ENCODE measurements at places on chromosomes 11 and 22.

- no peak for DNase-seq
Measured at GRCh38 chr22:49886346-49887063, 31.7 kb downstream of the ALG12 start.

GRCh38 chr22:46545086-46545792 is 7.8 kb upstream of the CELSR1 start:
- DNase-seq, result no peak

GRCh38 chr11:77882396-77882795 is 61.5 kb downstream of the AAMDC start:
- DNase-seq, result no peak

DNA sequence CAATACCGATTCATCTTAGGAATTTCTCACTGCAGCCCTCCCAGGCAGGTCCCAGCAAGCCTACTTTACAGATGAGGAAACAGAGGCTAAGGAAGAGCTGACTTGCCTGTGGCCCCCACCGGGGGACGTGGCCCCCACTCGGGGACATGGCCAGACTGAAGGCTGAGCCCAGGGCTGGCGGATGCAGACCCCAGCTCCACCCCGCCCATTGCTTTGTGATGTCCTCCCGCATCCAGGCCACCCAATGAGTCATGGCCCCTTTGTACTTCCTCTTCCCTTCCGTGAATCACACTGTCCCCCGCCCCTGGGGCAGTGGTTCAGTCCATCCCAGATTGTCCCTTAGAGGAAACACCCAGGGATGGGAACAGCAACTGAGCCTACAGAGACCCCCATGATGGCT is 116.0 kb upstream of the ANO1 start:
- DNase-seq, result no peak

GRCh38 chr11:19952911-19953310 is 207.4 kb downstream of the DBX1 start:
- DNase-seq, result no peak

GRCh38 chr11:30452114-30452513 is 129.2 kb downstream of the ARL14EP start:
- no peak for DNase-seq

DNA sequence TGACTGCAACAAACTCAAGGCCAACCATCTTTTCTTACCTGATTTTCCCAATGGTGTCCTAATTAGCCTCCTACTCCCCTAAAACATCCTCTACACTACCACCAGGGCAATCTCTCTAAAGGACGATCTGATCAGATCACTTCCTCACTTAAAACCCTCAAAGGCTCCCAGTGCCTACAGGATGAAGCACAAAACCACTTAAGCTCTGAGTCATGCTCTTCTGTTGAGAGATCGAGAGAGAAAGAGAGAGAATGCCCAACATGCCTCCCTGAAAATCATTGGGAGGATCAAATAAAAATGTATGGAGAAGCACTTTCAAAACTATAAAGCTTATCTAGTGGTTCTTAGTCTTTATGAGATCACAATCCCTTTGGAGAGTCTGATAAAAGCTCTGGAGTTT is 171.1 kb downstream of the CADM1 start:
- no peak for DNase-seq

DNA sequence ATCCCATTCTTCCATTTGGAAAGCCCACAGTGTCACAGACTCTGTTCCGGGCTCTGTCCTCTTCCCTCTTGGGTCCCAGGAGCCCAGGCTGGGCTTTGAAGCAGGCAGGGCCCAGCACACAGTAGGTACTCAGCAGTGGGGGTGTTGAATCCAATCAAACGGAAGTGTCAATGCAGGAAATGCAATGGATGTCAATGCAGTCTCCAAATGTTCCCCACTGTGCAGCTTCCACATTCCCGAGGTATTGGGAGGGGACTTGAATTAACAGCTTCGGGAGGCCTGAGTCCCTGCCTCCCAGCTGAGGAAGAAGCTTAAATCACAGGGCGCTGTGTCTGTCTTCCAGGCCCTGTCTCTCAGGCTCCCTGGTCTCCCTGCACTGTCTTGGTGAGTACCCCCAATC is 21.8 kb upstream of the SMIM35 start:
- no peak for DNase-seq

- DNase-seq, result no peak
Measured at GRCh38 chr11:36948460-36949127, 350.6 kb upstream of the RAG2 start.

DNA sequence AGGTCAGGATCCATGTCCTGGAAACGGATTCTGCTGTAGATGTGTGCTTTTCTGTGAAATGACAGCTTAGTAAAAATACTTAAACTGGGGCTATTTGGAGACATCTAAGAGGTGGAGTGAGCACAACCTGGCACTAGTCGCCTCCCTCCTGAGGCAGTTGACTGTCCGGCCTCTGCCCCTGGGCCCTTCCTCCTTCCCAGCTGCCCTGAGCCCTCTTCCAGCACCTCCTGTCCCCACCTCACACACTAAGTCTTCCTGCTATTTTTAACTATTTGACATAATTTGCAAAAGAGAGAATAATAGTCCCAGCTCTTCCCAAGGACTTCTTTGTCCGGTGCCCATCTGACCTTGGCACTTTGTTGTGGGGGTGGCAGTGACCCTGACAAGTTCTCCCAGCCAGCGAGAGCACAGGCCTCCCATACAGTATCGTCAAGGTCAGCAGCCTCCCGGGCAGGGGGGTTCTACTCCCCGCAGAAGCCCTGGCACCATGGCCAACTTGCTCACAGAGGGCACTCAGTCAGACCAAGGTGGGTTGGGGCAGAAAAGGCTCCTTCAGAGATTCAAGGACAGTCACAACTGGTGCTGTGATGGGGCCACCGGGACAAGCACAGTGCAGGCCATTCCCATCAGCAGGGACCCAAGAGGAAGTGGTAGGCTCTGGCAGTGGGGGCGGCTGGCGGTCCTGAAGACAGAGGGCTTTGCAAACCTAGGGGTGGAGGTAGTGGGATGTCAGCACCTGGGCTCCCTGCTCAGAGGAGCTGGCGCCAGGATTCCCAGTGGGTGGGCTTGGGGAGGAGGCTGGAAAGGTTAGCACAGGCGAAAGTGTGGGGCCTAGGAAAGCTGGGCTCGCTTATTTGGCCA is 5.5 kb upstream of the NEAT1 start:
- DNase-seq, result no peak

DNA sequence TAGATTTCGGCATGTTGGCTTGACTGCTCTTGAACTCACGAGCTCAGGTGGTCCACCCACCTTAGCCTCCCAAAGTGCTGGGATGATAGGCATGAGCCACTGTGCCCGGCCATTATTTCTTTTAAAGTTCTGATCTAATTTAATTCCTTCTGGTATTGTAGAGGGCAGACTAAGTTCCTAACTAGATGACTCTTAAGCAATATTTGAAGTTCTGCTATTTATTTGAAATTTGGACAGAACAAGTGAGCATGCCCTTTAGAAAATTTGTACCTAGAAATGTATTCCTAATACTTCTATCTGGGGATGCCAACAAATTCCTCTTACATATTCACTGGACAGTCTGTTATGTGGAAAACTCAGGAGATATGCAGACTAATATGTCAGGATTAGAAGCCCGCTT is 746.4 kb downstream of the LRRC4C start:
- no peak for DNase-seq

DNA sequence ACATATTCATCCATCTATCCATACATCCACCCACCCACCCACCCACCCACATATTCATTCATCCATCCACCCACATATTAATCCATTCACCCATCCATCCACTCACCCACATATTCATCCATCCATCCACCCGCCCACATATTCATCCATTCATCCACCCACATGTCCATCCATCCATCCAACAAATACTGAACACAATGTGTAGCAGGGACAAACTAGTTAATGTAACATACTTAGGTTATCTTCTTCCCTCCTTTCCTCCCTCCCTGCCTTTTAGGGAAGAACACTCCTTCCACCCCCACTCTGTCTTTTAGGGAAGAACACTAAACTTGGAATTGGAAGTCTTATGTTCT is 39.4 kb downstream of the MCM5 start:
- DNase-seq, result no peak

DNA sequence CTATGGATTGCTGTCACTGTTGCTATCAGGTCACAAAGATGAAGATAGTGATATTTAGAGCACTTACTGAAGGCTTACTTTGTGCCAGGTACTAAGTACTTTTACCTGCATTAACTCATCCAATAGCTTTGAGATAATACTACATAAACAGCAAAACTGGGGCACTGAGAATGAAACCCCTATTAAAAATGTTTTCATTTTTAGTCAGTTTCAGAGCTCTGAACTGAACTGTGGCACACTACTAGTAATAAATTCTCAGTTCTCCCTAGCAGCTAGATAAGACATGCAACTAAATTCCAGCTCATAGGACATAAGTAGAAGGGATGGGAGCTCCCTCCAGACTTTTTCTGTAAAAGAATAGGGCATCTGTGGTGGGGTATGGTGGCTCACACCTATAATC is 24.0 kb downstream of the ARFGAP3 start:
- no peak for DNase-seq

- peak; percentile 25 for DNase-seq
Measured at GRCh38 chr11:32052215-32052614, 38.7 kb upstream of the RCN1 start.

GRCh38 chr11:68783216-68783821 is 32.0 kb upstream of the TESMIN start:
- no peak for DNase-seq

- DNase-seq, result no peak
Measured at GRCh38 chr11:28976012-28976800, 868.0 kb downstream of the METTL15 start.

- no peak for DNase-seq
Measured at GRCh38 chr11:114447892-114448291, 8.6 kb downstream of the REXO2 start.

DNA sequence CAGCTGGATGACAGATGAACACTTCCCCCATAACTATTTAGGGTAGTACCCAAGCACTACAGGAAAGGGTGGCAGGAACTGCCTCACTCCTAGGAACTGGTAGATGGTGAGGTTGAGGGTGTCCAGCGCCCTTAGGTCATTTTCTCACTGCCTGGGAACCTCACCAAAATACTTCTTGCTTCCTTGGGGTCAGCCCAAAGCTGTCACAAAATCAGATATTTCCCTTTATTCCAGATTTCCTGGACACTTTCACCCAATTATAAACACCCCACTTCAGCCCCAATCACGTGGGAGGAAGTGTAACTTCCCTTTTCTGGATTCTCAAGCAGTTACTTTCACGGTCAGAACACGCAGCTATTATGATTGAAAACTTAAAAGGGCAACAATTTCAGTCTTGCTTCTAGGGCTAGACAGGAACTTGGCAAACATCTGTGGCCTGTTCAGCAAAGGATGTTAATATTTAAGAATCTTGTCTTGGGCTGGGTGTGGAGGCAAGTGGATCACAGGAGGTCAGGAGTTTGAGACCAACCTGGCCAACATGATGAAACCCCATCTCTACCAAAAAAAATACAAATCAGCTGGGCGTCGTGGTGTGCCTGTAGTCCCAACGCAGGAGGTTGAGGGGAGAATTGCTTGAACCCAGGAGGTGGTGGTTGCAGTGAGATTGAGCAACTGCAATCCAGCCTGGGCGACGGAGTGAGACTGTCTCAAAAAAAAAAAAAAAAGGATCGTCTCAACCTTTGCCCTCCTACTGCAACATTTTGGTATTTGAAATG is 4.0 kb downstream of the FTH1 start:
- DNase-seq, result no peak

- DNase-seq, result no peak
Measured at GRCh38 chr22:21593406-21594232, 26.1 kb downstream of the UBE2L3 start.

DNA sequence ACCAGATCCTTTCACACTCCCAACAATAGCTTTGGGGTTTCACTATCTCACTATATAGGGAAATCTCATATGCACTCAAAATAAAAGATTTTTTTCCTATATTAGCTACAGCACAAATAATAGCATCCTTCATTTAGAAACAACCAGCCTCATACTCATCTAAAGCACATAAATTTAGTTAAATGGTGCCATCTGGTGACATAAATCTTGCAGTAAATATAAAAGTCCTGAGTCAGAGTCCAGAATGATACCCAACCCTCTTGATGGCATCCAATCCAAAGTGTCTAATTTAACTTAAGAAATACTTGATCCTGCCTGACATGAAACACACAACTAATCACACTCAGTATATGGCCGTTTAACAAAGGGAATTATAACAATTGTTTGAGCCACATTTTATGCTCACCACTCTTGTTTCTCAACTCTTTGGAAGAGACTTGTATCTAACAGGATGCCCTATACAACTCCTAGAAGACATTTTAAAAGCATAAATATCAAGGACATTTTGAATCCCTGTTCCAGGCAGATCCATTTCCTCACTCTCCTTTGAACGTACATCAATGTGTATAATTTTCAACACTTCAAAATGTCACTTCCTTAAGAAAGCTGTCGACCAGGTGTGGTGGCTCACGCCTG is 36.2 kb downstream of the DLG2 start:
- DNase-seq, result no peak

DNA sequence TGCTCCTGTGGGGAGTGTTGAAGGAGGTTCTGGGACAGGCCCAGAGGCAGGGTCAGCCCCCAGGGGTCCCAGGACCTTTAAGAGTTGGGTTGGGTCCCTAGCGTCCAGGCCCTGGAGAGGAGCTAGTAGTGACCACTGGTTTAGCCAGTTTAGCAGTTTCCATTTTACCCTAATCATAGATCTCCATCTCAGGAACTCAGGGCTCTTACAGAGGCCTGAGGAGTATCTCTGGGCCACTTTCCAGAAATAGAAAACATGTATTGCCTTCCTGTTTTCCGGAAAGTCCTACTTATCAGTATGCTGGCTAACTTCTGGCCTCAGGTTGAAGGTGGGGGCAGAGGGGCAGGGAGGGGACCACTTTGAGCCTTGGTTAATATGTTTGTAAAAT is 13.5 kb downstream of the NCF4 start:
- DNase-seq, result no peak

DNA sequence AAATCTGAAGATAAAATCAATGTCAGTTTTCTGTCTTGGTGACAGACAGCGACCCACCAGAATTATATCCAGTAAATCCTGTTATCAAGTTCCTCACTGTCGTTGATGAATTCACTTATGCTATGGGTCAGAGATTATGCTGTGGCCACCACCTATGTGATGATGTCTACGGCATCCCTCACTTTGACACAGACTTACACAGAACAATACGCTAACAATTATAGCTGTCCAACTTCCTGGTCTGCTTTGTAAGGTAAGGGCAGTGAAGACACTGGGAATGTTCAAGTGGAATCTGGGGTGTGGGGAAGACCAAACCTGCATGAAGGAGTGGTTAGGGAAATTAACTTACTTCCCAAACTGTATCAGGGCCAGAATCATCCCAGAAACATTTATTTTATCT is 19.3 kb upstream of the PAX6 start:
- DNase-seq, result no peak

- DNase-seq, result no peak
Measured at GRCh38 chr11:48019217-48019584, 38.8 kb downstream of the PTPRJ start.

DNA sequence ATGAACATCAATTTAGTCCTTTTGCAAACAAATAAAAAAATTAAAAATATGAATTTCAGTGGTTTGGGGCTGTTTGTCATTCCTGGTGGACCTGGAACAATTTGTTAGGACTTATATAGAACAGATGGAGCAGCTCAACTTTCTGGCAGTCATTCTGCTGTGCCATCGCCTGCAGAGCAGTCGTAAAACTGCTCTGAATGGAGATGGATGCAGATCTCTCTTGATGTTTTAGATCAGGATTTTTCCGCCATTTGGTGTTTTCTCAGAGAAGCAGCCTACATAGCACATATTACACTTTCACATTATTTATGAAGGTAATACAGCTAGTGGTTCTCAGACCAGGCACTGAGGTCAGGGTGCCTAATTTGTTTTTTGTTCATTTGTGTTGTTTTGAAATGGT is 31.8 kb upstream of the HSPA8 start:
- DNase-seq, result no peak

- DNase-seq, result no peak
Measured at GRCh38 chr11:19374151-19374569, 133.4 kb upstream of the E2F8 start.

- DNase-seq, result no peak
Measured at GRCh38 chr11:4068962-4069361, 25.6 kb upstream of the RRM1 start.
